ENCODE measurements at places on chromosomes 7 and 10.

DNA sequence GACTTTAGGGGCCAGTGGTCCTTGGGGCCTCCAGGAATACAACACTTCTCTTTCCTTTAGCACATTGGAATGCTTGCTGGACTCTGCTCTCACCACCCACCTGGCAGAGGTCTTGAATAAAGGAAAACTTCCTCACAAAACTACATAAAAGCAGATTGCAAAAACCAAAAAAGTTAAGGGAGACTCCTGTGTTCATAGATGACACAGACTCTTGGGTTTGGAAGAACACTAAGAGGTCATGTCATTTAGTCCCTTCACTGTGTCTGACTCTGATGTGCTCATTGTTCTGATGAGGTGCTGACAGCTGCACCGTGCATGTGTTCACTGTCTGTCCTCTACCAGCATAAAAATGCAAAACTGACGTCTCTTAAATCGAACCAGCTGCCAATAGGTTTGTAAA, 11.4 kb downstream of the BLNK start:
- no peak for DNase-seq

GRCh38 chr10:64574371-64574770, 1053.2 kb downstream of the REEP3 start:
- DNase-seq: no peak

DNA sequence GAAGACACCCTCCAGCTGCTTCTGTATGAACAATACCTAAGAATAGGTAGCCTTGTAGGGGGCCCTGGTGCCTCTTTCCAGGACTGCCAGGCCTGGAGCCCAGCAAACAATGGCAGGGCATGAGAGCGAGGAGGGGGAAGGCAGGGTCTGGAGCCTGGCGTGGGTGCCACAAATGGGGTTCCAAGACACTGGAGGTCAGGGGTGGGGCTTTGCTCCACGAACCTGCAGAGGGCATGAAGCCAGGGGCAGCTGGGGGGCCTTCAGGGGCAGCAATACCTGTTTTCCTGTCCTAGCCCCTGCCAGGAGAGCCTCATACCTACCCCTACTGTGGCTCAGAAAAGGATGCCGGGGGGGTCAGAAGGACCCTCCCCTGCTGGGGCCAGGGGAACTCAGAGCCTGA, 61.6 kb downstream of the SLC29A4 start:
- no peak for DNase-seq

DNA sequence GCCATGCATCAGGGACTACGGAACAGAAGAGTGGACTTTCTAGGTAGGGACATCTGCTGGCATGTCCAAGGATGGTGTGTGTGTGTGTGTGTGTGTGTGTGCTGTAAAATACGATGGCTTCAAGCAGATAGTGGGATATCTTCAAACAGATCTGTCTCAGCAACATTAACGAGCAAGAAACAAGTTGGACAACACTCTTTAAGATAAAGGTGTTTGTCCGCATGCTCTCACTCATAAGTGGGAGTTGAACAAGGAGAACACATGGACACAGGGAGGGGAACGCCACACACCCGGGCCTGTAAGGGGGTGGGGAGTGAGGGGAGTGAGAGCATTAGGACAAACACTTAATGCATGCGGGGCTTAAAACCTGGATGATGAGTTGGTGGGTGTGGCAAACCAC, 89.8 kb upstream of the AKR1E2 start:
- DNase-seq: no peak

- DNase-seq: no peak
Measured at GRCh38 chr7:32091608-32092210, 21.5 kb upstream of the PDE1C start.

GRCh38 chr10:45375716-45376231, 1.8 kb downstream of the ALOX5 start:
- DNase-seq: no peak

DNA sequence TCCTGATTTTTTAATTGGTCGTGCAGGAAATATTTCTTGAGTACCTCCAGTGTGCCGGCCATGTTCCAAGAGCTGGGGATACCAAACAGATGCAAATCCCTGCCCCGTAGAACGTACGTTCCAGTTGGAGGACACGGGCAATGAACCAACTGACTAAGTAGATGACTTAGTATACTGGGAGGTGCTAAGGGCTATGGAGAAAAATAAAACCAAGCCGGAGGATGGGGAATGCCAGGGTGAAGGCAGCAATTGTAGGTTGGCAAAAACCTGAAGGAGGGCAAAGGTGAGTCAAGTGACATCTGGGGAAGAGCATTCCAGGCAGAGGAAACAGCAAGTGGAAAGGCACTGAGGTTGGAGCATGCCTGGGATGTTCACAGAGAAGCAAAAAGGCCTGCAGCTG, 6.8 kb upstream of the VSIR start:
- DNase-seq: no peak

GRCh38 chr7:21336743-21337142, 91.1 kb upstream of the SP4 start:
- DNase-seq: no peak

Measured in hematopoietic multipotent progenitor cell treated with erythropoietin and hydrocortisone succinate and interleukin-3 and kit ligand, for 17 days (in vitro differentiated cells).